ENCODE measurements at places on chromosomes 16 and 17. TPM values are rescaled to one million over a fixed set of nuclear protein-coding genes. Genes with fewer than 3 reads are reported as not detected.
A peak's percentile ranks its signal among the peaks of the same experiment; 100 is the strongest.

The CDH15 gene
- total RNA-seq = not detected

The RAB26 gene
- 4.4 TPM for total RNA-seq

The COL1A1 gene
- total RNA-seq = 1.1 TPM

The YBX2 gene
- 9.1 TPM for total RNA-seq

The CCL4L2 gene
- not detected for total RNA-seq

- DNase-seq = peak; percentile 55
Observed at GRCh38 chr16:54928411-54929089, 2.1 kb upstream of the IRX5 start.

- no peak for DNase-seq
Observed at GRCh38 chr16:63998-64913, 8.2 kb downstream of the RHBDF1 start.

DNA sequence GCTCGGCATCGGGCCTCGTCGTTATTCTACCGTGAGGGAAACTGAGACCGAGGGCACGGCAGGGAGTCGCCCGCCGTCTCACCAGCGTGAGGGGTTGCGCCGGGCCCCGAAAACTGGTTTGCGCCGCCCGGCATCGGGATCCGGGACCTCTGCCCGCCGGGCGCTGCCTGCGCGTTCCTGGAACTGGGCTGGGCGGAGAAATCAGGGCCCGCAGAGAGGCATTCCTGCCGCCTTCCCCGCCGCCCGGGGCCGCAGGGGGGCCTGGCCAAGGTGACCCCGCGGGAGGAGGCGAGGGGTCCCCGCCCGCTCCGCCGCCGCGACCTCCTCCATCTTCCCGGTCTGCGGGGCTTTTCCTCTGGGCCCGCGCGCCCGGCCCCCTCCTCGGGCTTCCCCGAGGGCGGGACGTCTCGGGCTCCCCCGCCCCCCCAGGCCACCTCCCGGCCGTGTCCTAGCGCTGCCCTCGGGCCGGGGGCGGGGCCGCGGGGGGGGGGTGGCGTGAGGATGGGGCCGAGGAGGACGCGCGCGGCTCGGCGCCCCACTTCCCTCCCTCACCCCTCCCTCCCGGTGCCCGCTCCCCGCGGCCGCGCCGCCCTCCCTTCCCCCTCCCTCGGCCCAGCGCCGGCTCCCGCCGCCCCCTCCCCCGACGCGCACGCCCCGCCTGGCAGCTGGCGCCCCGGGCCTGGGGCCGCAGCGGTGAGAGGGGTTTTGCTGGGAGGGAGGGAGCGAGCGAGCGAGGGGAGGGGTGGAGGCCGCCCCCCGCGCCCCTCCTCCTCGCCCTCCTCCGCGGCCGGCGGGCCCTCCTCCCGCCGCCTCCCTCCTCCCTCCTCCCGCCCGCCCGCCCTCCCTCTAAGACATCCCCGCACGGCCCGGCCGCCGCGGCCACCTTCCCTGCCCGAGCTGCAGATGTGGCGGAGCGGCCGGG is at the start of gene GLIS2:
Gene GLIS2, plus strand, starts transcription at position 882 of the 922 bp plus-strand sequence. CDS start 16,214 bp downstream, outside the sequence.
- peak; percentile 94 for DNase-seq

DNA sequence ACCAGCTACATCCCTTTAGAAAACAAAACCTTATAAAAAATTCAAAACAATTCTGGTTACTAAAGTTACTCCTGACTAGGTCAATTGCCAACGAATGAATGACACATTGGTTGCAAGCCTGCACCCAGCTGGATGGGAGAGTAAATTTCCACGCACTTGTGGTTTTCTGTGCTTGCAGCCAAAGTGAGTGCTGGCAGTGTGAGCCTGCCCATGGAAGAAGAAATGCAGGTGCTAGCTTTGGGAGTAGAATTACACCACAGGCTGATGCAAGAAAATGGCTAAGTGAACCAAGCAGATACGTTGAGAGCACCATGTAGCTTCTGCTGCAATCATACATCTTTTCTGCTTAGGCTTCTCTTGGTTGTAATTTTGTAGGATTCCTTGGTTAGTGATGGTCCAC is 74.6 kb downstream of the SYCE1L start:
- DNase-seq = no peak

- no peak for DNase-seq
Observed at GRCh38 chr16:57279780-57280638, 4.5 kb downstream of the PLLP start.

- peak; percentile 80 for DNase-seq
Observed at GRCh38 chr16:80924372-80924978, 82.2 kb downstream of the CMC2 start.

- DNase-seq = no peak
Observed at GRCh38 chr16:85049706-85050305, 22.2 kb downstream of the KIAA0513 start.

DNA sequence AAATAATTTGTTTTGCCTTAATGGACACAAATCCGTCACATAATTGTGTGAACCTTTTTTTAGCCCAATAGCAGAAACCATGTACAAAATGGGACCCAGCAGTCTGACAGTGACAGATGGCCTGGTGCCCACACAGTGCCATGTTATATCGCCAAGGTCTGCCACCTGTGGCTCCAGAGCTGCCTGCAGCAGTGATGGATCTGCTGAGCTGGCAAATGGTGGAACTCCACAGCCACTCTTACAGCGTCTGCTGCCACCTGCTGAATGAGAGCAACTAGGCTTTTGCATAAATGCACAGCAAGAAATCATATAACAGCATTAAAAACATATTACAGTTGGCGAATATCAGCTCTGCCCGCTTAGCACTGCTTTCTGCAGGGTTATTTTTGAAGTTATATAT is 59.4 kb downstream of the NUP93 start:
- DNase-seq = no peak

- no peak for DNase-seq
Observed at GRCh38 chr17:44097110-44097958, 26.1 kb downstream of the HDAC5 start.

DNA sequence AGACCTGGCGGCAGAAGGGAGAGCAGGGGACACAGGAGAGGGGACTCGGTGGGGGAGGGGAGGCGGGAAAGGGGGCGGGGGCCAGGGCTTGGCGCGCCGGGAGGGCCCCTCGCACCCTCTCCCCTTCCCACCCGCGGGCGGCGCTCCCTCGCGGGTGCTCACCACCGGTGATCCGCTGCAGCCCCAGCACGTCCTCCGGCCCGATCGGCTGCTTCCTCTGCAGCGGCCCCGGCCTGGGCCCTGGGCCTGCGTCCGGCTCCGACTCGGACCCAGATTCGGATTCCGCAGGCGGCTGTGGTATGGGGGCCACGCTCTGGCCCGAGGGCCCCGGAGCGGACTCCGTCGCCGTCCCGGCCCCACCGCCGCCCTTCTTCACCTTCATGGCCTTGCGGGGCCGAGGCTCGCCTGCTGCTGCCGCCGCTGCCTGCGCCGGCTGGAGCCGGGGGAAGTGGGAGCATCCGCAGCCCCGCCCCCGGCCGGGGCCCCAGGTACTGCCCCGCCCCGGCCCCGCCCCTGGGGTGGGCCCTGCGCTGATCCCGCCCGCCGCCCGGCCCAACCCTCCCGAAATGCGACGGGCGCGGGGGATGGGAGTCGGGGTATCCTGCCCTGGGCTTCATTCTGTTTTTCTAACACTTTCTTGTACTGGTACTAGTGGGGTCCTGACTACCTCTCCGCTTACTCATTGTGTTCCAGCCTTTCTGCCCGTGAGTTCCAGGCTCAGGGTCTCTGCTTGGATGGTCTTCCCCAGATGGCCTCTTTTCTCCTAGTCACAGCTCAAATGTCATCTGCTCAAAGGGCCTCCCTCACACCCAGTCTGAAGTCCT is at the start of gene UNC119:
Gene UNC119, minus strand, starts transcription at position 449 of the 824 bp plus-strand sequence. Its CDS starts 67 bp downstream, at position 382.
- DNase-seq = peak; percentile 95

DNA sequence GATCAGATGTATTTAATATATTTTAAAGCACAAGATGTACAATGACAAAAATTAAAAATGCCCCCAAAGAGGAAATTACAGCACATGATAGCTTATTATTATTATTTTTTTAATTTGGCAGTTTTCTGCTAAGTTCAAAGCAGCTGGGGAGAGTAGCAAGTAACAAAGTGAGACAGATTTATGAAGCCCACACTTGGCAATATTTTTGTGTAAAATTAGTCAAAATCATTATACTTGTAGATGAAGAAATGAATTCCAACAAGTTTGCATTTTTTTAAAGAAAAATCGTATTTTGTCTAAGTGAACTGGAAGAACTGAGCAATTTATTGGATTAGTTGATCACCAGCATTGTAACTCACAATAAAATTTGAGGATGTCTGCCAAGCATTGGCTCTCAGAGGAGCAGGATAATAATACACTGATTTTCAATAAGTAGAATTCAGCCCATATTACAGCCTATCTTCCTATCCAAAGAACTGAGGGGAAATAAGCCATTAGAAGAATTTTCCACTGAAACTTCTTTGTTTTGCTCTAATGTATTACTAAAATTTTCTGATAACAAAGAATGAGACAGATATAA is 215.6 kb downstream of the MAP2K6 start:
- no peak for DNase-seq

DNA sequence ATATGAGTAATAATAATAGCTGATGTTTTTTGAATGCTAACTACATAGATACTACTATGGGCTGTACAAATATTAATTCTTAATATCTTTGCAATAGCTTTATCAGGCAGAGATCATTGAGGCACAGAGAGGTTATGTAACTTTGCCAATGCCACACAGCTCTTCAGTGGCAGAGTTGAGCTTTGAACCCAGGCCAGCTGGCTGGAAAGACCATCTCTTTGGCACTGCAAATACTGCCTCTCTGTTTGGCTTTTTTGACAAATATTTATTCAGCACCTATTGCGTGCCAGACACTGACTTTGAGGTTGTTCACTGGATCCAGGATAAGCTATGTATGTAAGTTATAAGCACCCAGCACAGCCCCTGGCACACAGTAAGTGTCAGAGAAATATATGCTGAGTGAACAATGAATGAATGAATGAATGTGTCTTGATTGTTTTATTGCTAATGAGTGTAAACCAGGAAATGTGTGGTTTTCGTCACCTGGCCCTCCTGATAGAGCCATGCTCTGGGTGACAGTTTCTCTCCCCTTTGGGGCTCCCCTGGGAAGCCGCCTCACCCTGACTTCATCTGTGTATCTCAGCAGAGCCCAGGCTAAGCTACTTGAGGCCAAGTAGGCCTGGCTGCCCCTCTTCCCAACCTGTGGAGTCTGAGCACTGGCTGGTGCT is 2.5 kb downstream of the AQP8 start:
- no peak for DNase-seq

GRCh38 chr17:2776589-2777241 is 19.5 kb upstream of the RAP1GAP2 start:
- DNase-seq = peak; percentile 85
